ENCODE measurements at places on chromosomes 11 and 22.

GRCh38 chr22:24076091-24076867 is 65.2 kb downstream of the CABIN1 start:
- no peak for DNase-seq

DNA sequence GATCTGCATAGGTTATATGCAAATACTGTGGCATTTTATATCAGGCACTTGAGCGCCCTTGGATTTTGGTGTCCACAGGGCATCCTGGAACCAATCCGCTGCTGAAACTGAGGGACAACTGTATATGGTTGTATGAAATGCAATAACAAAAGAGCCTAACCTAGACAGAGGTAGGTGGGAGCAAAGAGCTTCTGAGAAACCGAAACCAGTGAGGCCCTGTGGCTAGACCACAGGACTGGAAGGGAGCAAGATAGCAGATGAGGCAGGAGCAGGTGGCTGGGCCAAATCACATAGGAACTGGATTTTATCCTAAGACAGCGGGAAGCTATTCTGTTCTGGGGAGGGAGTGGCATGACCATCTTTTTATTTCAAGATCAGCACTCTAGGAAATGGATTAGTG is 30.1 kb downstream of the RCN1 start:
- DNase-seq = no peak

GRCh38 chr11:132093536-132094259 is 723.3 kb downstream of the NTM start:
- no peak for DNase-seq

DNA sequence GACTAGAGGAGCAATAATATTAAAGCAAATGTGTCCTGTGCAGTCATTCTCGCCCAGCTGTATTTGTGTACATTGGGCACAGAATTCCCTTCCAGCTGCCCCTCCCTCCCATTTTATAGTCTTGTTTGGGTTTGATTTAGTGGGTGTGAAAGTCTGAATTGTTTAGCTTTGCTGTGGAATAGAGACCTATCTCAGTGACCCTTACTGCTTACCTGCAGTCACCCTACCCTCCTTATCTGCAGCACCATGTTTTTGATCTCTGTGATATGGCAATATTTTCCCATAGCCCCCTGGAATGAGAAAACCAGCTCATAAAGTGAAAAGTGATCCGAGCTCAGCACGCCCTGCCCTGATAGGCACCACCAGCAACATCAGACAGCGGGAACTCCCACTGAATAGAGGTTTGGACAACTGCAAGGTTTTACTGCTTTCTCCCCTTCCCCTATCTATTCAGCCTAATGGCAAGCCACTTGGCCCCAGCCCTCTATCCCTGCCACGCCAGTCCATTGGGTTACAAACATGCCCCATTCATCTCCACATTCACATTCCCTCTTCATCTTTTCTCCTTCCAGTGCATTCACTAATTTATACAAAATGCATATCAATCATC is 199.0 kb downstream of the ETS1 start:
- DNase-seq = no peak

DNA sequence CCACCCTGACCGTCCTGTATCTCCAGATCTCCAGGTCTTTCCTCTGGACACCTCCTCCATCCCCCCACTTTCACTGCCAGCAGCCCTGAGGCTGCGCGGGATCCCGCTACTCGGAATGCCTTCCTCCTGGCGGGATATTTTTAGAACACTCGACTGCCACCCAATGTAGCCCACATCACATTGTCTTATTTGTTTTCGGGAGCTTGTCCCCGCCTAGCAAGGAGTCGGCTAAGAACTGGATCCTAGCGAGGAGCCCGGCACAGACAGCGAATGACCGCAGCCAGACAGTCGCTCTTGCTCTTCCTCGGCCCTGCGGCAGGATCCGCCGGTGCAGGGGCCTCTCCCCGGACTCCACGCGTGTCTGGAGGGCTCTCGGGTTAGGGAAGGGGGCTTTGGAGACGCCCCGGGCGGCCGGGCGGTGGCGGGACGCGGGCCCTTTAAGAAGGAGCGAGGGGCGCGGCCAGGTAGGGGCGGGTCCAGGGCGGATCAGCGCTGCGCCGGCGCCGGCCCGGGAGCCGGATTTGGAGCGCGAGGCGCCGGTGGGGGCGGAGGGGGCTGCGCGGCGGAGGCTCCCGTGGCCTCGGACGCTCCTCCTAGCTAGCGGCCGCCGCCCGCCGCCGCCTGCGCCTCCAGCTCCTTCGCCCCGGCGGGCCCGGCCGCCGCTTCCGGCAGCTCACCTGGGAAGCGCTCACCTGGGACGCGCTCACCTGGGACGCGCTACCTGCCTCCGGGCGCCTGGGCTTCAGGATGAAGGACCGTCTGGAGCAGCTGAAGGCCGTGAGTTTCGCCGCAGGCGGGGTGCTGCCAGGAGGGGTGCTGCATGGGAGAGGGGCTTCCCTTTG is at the start of gene STX3:
Gene STX3, plus strand, starts transcription at position 518 of the 842 bp plus-strand sequence. Its CDS starts 230 bp downstream, at position 748.
- DNase-seq = peak; percentile 50

GRCh38 chr11:60710482-60710881 is 11.1 kb downstream of the MS4A8 start:
- no peak for DNase-seq

DNA sequence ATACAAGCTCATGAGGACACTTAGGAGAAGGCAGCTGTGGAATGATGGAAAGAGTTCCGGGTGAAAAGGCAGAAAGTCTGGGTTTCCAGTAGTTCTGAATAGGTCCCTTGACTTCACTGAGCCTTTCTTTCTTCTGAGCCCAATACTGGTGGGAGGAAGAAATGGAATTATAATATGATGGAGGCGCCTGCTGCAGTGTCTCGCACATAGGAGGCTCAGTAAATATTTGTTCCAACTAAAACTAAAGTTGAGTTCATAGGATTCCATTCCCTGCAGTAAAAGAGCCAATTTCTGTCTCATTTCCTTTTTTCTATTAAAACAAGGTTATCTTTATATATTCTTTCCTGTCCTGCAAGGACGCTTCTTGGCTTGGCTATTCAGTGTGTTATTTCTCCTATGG is 5.2 kb upstream of the CLMP start:
- DNase-seq = no peak

DNA sequence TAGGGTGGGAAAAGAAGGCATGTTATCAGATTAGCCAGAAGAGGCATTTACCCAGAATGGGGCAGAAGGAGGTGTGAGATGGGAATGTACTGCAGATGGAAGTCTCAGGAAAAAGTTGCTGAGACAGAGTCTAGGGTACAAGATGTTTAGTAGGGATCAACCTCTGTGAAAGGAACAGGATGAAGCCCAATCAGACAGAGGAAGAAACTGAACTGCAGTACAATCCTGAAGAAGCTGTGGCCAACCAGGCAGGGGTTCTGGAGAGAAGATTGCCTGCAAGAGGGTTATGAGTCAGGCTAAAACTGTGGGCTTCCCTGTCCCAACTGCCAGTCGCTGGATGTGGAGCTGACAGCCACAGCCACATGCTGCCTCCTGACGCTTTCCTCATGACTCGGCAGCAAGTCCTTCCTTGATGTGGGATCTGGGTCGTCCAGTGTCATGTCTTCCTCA is 64.0 kb downstream of the CWC15 start:
- no peak for DNase-seq

GRCh38 chr11:131609337-131609736 is 238.9 kb downstream of the NTM start:
- DNase-seq = no peak

DNA sequence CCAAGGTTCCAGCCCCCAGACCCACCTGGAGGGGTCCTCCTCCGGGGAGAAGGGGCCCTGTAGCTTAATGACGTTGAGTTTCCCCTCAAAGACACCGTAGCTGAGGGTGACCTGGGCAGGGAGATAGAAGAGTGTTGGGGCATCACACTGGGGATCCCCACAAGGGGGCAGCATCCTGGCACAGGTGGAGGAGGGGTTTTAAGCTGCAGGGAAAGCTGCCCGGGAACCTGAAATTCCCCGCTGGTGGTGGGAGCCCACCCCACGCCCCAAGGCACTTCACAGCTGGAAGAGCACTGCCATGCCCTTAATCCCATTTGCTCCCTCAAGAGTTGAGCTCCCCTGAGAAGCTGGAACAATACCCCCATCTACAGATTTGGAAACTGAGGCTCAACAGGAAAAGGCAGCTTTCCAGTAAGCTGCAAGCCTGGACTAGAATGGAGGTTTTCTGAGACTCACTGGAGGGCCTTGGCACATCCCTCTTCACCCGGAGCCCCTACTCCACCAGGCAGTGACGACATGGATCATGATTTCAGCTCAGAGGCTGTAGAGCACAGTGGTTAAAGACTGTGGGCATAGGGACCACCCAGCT is 13.7 kb downstream of the MFNG start:
- peak; percentile 32 for DNase-seq

- peak; percentile 31 for DNase-seq
Measured at GRCh38 chr11:75706260-75706729, 11.3 kb upstream of the MOGAT2 start.

DNA sequence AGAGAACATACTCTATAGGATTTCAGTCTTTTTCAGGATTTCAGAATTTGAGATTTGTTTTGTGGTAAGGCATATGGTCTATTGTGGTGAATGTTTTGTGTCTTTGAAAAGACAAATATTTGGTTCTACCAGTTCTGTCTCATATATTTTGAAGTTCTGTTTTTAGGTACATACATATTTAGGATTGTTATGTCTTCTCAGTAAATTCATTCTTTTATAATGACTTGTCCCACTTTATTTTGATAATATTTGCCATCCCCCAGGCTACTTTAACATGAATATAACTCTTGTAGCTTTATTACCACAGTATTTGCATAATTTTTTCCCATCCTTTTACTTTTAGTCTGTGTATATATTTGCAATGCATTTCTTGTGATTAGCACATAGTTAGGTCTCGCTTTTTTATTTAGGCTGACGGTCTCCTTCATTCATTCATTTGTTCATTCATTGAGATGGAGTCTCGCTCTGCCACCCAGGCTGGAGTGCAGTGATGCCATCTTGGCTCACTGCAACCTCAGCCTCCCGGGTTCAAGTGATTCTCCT is 32.1 kb downstream of the MTMR3 start:
- DNase-seq = no peak

GRCh38 chr11:116065191-116065895 is 561.1 kb upstream of the CADM1 start:
- DNase-seq = no peak

- DNase-seq = no peak
Measured at GRCh38 chr11:83299681-83300080, 13.5 kb upstream of the CCDC90B start.

GRCh38 chr11:82976786-82977185 is 75.2 kb downstream of the DDIAS start:
- no peak for DNase-seq

- no peak for DNase-seq
Measured at GRCh38 chr11:6625156-6625831, 6.1 kb upstream of the TPP1 start.

- DNase-seq = no peak
Measured at GRCh38 chr11:71153005-71153390, 99.4 kb downstream of the SHANK2 start.

GRCh38 chr11:95092549-95093324 is 3.1 kb downstream of the ENDOD1 start:
- DNase-seq = no peak

GRCh38 chr22:26714971-26715370 is 57.6 kb downstream of the MIAT start:
- no peak for DNase-seq

GRCh38 chr11:118194835-118195627 is 18.6 kb upstream of the SCN2B start:
- no peak for DNase-seq

GRCh38 chr22:45968003-45968650 is 8.8 kb downstream of the WNT7B start:
- no peak for DNase-seq

DNA sequence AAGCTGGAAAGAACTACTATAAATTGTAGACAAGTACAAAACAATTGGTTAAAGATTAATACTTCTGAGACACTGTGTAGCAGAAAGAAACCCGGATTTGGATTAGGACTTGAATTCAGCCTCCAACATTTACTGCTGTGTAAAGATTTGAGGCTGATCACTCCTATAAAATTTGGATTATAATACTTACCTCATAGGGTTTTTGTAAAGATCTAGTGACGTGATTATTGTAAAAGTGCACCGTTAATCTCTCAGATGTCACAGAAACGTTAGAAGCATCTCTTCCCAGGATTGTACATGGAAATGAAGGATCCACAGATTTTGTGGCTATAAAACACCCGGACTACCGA is 323 bp upstream of the HIKESHI start:
- DNase-seq = no peak

DNA sequence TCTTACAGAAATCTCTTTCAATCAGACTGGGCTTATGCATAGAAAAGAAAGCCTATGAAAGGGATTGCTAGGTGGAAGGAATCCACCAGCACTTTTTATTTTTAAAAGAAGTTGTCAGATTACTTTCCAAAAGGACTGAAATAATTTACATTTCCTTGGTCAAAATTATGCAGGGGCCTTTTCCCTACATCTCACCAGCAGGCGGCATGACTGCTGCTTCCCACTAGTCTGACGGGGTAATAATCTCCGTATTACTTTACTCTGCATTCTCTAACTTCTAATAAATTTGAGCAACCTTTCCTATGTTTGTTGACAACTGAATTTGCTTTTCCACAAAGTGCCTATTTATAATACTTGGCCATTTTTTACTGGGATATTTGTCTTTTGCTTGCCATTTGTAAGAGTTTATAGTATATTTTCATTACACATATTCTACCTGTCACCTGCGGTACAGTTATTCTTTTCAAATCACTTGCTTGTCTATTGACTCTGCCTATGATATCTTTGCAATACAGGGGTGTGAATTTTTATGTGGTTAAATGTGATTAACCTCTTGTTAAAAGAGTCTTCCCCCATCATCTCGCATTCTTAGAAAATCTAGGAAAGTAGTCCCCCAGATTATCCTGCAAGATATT is 51.9 kb upstream of the USP47 start:
- DNase-seq = no peak

DNA sequence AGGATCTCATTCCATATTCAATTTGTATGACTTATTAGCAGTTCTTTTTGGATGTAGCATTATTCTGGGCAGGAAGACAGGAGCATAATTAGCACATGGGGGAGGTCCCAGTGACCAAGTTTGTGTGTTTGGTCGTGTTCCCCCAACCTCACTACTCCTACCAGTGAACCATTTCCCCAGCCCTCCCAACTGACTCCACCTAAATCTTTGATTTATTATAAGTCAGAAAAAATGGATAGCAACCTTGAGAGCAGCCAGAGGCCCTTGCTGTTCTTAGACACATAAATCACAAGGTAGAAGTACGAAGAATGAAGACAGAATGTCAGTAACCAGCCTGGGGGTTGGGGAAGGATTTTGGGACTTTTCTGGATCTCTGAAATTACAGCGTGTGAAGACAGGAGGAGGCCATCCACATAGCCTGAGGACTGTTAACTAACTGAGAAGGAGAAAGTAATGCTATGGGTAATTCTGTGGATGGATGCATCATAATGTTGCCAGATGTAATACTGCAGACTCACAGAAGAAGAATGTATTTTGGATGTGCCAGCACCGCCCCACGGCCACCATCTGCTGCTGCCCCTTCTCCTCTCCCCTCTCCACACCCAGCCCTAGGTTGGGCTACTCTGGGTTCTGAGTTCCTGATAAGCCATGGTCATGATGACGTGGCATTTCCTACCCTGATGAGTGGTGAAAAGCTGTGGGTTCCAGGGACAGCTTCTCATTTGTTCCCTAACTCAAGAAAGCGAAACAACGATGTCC is 124.3 kb upstream of the TTC12 start:
- DNase-seq = no peak

GRCh38 chr11:107661656-107662055 is 50.2 kb downstream of the SLN start:
- no peak for DNase-seq
